ENCODE measurements at places on chromosomes 13 and 19.
A peak's percentile ranks its signal among the peaks of the same experiment; 100 is the strongest.

- DNase-seq: no peak
These were observed 47.3 kb downstream of the COL4A1 start for GRCh38 chr13:110259651-110260050.

- no peak for DNase-seq
These were observed 20.6 kb upstream of the TCF3 start for GRCh38 chr19:1672769-1673644.

GRCh38 chr19:30001791-30002190 is 59.8 kb downstream of the URI1 start:
- DNase-seq: no peak

- no peak for DNase-seq
These were observed 1163.4 kb upstream of the ATXN8OS start for GRCh38 chr13:68944272-68944671.

GRCh38 chr19:53091413-53092254 is 11.6 kb downstream of the ZNF160 start:
- DNase-seq: no peak

DNA sequence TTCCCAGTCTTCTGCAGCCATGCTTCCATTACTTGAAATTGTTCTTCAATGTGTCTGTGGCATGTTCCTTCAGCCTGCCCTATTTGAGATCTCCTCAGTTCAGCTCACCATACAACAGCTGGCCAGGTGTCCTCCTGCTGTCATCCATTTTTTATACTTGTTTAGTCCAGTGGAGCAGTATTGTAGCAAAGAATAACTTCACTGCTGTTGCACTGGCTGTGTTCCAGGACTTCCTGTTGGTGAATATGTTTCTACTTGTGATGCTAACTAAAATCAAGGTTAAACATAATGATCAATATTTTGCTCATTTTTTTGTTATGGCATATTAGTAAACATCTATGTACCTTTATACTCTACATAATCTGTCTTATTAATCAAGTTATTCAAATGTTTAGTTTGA is 1394.1 kb downstream of the PCDH9 start:
- DNase-seq: no peak

GRCh38 chr19:35935911-35936737 is at the start of gene LRFN3:
Gene LRFN3, plus strand, starts transcription at chr19:35936374. Its CDS starts 3,052 bp downstream, at chr19:35939426.
- no peak for DNase-seq

GRCh38 chr13:68232351-68233130 is 1002.4 kb upstream of the PCDH9 start:
- peak; percentile 10 for DNase-seq

DNA sequence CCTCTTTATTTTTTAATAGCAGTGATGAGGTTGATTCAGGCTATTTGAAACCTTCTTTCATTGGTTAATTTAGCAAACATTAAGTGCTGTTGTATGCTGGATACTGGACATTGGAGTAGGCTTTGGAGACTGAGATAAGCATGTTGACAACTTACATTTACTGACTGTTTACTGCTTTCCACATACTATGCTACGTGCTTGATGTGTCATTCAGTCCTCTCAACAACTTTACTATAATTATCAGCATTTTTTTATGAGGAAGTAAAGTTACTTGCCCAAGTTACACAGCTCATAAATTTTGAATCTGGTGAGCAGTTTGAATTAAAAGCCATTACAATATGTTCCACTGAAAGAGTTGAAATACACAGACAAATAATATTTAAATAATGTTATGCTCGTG is 83.8 kb downstream of the GJA3 start:
- no peak for DNase-seq

DNA sequence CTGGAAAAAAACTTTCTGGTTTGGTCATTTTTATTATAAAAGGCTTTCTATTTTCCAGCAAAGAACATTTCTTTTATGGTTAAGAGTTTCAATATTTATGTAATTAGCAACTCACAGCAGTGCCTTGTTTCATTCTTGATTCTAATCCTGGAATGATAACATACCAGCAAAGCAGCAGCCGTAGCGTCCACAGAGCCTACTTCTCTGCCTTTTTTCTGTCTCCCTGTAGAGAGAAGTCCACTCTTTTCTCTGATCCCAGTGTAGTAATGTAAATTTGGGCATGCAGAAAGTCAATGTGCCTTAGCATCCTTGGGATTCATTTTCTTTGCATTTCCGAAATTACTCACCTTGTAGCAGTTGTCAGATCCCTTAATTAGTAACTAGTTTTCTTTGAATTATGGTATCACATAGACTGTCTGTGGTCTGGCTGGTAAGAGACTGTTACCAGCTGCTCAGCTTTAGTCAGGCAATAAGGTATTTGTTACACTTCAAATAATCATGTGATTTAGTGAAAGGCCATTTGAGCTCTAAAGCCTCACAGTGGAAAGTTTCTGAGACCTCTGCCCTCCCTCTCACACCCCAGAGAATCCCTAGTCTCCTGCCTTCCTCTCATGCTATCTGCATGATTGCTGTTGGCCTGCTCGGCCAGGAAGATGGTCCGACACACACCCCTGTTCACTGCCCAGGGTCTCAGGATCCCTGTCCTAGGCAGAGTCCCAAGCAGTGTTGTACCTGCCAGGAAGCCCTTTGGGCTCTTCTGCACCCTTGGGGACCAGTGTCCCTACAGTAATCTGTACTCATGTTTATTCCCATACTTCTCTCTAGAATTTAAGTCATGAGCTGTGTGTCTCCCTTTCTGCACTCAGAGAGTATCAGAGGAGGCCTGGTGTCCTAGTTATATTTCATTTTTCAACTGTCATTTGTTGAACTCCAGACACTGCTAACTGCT is 86.3 kb downstream of the LRCH1 start:
- DNase-seq: no peak

- DNase-seq: no peak
These were observed 4.0 kb upstream of the ZFP36 start for GRCh38 chr19:39402346-39403300.

DNA sequence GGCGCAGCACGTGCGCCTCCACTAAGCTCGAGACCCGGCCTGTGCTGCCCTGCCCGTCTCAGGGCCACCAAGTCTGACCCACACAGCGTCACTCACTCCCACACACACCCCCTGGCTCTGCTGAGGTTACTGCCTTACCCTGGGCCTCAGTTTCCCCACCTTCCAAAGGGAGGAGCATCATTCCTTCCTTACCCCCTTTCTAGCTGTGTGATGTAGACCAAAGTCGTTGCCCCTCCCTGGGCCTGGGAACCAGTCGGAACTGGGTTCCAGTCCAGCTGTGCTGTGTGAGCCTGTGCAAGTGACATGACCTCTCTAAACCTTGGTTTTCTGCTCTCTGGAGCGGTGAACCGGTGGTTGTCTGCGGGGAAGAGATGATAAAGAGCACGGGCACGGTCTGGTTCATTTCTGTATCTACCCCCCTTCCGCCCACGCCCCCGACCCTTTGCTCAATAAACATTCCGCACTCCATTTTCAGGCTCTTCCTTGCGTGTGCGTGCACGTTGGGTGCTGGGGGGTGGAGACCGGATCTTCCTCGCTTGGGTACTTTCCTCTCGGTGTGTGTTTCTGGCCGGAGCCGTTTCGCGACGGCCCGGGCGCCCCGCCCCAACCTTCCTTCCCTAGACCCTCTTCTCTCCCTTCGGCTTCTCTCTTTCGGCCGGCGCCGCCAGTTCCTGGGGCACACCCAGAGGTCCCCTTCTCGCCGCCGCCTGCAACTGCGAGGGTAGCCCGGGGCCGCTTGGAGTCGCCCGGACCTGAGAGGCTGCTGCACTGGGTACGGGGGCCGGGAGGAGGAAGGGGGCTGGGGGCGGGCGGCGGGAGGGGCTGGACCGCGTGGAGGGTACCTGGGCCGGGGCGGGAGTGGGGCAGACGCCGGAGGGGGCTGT is at the start of gene ZNF581:
Gene ZNF581, plus strand, starts transcription at position 647 of the 884 bp plus-strand sequence. CDS start 923 bp downstream, outside the sequence.
- DNase-seq: no peak

GRCh38 chr13:111327730-111328573 is 7.5 kb downstream of the TEX29 start:
- no peak for DNase-seq

DNA sequence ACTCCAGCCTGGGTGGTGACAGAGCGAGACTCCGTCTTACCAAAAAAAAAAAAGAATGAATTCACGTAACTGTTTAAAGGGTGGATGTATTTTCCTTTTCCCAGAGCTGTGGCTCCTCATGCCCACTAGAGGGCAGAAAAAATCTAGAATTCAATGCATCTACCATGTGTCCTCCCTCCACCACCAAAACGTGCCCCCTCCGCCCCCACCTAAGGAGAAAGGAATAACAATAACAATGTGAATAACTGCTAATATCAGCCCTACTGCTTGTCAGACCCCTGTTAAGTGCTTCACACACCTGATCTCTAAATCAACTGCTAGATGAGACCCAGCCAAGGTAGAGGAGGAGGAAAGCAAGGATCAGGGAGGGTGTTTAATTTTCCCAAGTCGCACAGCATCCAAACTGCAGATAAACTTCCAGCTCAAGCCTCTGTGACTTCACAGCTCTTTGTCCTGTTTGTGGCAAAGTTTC is 20.2 kb upstream of the PNMA8B start:
- no peak for DNase-seq

- DNase-seq: no peak
These were observed 48.3 kb downstream of the CRYL1 start for GRCh38 chr13:20477394-20477793.

- no peak for DNase-seq
These were observed 17.3 kb upstream of the MYDGF start for GRCh38 chr19:4687396-4687795.

DNA sequence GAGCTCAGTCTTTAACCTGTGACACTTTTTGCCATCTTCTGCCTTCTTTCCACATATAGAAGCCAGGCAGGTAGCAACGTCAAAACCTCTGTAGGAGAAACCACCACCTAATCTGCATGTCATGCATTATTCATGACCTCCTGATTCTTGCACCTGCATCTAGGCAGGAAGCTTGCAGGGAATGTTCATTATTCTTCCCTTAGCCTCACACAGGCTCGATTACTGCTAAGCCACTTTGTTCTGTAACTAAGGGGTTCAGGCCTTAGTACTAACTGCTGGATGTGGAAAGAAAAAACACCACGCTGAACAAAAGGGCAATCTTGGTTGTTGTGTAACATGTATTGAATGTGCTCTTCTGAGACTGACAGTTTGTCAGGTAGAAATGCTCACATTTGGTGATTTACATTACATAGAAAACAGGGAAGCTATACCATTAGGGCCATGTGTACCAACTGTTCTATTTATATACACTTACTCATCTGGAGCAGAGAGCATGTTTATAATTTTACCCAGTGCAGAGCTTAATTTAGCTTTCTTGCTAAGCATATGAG is 366.9 kb downstream of the KLF12 start:
- DNase-seq: no peak

DNA sequence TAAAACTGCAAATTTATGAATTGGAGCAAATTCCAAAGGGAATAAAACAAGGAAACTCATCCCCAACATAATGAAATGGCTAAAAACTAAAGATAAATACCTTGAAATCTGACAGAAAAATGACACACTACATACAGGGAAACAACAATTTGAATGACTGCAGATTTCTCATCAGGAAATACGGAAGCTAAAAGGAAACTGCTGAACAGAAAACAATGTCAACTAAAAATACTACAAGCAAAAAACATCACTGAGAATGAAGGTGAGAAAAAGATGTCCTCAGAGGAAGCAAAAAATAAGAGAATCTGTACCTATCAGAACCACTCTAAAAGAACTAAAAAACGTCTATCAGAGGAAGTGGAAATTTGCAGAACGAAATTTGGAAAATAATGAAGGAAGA is 39.5 kb downstream of the ZSWIM9 start:
- DNase-seq: no peak

GRCh38 chr13:30030141-30030750 is 179.8 kb upstream of the UBL3 start:
- no peak for DNase-seq

DNA sequence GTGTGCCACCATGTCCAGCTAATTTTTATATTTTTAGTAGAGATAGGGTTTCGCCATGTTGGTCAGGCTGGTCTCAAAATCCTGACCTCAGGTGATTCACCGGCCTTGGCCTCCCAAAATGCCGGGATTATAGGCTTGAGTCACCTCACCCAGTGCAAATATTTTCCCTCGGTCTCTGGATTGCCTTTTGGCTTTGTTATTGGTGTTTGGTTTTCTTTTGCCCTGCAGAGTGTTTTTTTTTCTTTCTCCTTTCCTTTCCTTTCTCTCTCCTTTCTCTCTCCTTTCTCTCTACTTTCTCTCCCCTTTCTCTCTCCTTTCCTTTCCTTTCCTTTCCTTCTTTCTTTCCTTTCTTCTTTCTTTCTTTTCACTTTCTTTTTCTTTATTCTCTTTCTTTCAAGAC is 33.2 kb downstream of the KDM4B start:
- DNase-seq: peak; percentile 39

DNA sequence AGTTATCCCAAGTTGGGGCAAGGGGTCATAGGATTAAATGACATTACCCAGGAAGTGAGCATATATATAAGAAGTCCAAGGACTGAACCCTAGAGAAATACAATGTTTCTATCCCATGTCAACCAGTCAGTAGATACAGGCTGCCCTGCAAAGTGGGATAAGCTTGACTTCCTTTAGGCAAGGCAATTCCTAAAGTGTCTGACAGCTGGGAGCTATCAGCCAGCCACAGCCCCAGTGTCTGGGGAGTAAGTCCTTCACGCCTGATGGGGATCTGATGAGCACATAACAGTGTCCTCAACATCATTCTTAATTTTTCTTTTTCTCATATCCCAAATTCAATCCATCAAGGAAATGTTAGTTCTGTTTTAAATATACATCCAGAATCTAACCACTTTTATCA is 54.1 kb downstream of the DNAJC15 start:
- no peak for DNase-seq

GRCh38 chr19:306151-306900 is 15.1 kb upstream of the PLPP2 start:
- DNase-seq: no peak

GRCh38 chr13:108034909-108035410 is 180.4 kb downstream of the LIG4 start:
- no peak for DNase-seq

DNA sequence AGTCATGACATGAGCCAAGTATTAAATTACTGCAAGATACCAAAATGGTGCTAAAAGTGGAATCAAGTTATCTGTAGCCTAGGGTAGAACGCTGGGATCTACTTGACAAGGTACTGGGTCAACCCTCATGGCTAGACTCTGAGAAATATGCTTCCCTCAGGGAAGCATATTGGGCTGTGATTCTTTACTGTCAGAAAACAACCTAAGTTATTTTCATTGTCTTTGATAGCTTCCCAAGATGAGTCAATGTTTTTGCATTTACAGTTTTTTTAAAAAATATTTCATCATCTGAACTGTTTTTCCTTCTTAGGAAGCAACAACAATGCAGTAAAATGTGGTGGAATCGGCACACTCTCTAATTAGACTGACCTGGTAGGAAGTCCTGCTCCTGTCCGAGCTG is 218.0 kb downstream of the RGCC start:
- DNase-seq: no peak

DNA sequence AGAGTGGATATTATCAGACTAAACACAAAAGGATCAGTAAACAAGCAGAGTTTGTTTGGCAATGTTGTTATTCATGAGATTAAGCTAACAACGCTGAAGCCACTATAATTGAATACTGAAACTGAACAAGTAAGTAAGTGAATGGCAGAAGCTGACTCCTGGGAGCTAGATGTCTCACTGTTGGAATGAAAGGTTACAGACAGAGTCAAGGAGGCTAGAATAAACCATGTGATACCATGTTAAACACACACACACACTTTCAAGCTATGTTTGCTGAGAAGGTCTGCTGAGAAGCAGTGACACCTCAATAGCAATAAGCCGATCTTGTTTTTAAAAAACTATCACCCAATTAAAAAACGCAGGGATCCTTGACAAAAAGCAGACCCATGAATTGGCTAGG is 1609.4 kb upstream of the MIR17HG start:
- DNase-seq: no peak

Measured in HS-5 (cell line).